ENCODE measurements at places on chromosomes 4 and X. TPM values are rescaled to one million over a fixed set of nuclear protein-coding genes. Genes with fewer than 3 reads are reported as not detected.

GRCh38 chr4:165838575-165838974, 34.5 kb upstream of the TLL1 start:
- DNase-seq: no peak

- DNase-seq: no peak
These were observed 88.0 kb downstream of the IRF2 start for GRCh38 chr4:184386271-184386781.

DNA sequence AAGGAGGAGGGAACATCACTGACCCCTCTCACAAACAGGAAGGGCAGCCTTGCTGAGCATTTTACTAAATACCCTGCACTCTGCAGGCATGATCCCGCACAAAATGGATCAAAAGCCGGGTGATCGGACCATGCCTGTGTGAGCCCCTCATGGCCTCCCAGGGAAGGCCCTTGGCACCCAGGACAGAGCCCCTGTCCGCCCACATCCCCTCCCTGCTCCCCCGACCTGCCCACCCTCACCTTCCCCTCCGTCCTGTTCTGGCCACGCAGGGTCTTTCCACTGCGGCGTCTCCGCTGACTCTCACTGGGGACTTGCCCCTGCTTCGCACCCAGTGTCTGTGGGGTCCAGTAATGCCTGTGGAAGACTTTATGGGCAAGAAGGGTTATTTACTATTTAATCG, 105.0 kb downstream of the HMX1 start:
- no peak for DNase-seq

DNA sequence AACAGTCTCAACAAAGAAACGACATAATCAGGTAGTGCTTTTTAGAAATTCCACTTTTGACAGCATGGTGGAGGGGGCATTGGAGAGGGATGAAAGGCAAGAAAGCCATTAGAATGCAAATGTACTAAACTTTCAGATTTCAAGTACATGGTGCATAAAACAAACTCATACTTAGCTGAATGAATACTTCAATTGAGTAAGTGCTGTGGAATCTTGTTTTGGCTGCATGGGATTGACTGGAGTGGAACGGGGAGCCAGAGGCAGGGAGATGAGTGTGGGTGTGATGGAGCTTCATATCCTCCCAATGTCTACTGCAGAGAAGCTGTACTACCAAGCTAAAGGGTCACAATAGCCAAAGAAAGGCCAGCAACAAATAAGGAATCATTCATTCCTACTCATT, 52.4 kb downstream of the USP46 start:
- DNase-seq: no peak

- DNase-seq: no peak
These were observed 332.1 kb downstream of the UNC5C start for GRCh38 chr4:95216636-95217035.

GRCh38 chrX:76920607-76921006, 493.1 kb downstream of the MAGEE1 start:
- DNase-seq: no peak

- no peak for DNase-seq
These were observed 18.3 kb upstream of the HHIP start for GRCh38 chr4:144627663-144628076.

- no peak for DNase-seq
These were observed 151.3 kb downstream of the THOC2 start for GRCh38 chrX:123581586-123581985.

DNA sequence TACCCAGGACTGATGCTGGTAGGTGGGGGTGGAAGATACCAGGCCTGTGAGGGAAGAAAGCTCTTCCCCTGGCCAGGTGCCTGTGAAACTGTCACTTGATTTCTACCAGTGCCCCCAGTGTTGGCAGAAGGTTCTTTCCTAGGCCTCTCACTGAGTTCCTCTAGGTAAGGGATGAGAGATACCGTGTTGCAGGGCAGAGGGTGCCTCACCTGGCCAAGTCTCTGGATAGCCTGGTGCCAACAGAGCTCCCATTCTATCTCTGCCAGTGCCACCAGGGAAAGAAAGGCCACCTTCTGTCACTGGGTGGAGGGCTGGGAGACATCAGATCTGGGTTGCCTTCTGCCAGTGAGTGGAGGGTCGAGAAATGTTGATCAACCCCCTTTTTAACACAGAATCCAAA, 94.1 kb downstream of the RTL5 start:
- DNase-seq: no peak

The KLHL13 gene
- total RNA-seq: 9.8 TPM

The NHSL2 gene
- total RNA-seq: 0.06 TPM

The MAGED2 gene
- total RNA-seq: 190 TPM
